ENCODE measurements at places on chromosomes 2 and 18.

DNA sequence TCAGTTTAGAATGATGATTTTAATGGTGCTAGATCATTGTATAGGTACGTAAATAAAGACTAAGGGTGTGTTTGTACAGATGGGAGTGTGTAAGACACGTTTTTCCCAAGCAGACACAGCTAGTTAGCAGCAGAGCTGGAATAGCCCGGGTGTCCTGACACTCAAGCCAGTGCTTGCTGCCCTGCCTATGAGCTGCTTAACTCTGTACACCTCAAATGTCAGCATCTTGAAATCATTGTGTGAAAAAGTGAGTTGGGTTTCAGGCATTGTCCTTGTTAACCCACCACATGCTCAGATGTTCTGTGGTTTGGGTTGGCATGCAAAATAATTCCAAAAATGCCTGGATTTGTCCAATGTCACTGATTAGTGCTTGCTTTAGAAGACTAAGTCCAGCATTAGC is 13.0 kb upstream of the TET3 start:
- DNase-seq, result no peak

DNA sequence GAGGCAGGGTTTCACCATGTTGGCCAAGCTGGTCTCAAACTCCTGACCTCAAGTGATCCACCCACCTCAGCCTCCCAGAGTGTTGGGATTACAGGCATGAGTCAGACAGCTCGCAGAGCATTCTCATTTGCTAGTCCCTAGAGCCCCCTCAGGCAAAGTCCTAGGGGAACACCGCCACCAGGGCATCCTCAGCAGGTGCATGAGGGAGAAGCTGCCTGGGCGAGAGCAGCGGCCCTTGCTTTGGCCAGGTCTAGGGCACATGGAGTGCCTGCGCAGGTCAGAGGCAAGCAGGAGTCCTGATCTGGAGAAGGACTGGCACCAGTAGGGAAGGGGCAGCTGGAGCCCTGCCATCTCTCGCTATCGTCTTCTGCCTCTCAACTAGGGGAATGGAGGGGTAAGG is 32.4 kb downstream of the NGEF start:
- no peak for DNase-seq

- no peak for DNase-seq
Observed at GRCh38 chr2:23250371-23250770, 134.6 kb upstream of the KLHL29 start.

- no peak for DNase-seq
Observed at GRCh38 chr18:1078301-1078700, 173.6 kb downstream of the ADCYAP1 start.
